ENCODE measurements at places on chromosomes 2 and 18. TPM values are rescaled to one million over a fixed set of nuclear protein-coding genes. Genes with fewer than 3 reads are reported as not detected.

The MAP2 gene
- 21.8 TPM for total RNA-seq

The FOXI3 gene
- total RNA-seq: not detected

The NETO1 gene
- total RNA-seq: not detected

The BOLL gene
- total RNA-seq: not detected

The BARD1 gene
- 29.9 TPM for total RNA-seq

The SP140L gene
- total RNA-seq: 8.2 TPM

The SDC1 gene
- not detected for total RNA-seq

The ZNF804A gene
- 0.28 TPM for total RNA-seq
